ENCODE measurements at places on chromosomes 1 and 21.
A peak's percentile ranks its signal among the peaks of the same experiment; 100 is the strongest.

- DNase-seq: no peak
Measured at GRCh38 chr1:236467327-236467641, 56.5 kb upstream of the LGALS8 start.

DNA sequence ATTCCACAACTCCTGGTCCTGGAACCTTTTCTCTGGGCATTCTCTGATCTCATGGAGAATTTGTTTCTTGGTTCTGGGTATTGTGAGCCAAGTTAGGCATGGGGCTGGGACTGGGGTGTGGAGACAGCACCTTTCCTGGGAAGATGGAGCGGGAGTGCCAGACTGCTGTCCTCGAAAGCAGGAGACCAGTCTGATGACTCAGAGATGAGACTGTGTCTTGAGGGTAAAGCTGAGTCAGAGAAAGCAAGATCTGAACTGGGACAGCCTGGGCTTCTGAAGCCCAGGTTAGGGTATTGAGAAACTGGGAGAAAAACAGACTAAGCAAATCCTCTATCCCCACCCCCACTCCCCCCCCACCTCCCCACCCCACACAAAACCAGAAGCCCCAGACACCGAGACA, 2.2 kb upstream of the KANK4 start:
- peak; percentile 54 for DNase-seq

GRCh38 chr1:232995189-232995588, 44.8 kb downstream of the NTPCR start:
- DNase-seq: no peak

DNA sequence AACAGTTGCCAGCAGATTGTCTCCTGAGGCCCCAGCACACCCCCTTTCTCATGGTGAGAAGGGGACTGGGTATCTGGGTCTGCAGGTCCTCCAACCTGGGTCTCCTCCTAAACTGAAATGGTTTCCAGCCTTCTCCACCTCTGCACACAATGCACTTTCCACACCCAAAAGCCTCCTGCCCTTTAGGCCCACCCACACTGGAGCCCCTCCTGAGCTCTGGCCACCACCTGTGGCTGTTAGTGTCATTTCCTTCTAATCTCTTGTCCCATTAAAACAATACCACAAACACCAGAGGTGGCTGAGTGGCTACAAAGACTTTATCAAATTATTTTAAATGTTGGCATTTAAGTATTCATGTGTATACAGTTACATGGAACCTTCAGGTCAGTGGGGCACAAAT, 11.5 kb downstream of the GPR3 start:
- no peak for DNase-seq

DNA sequence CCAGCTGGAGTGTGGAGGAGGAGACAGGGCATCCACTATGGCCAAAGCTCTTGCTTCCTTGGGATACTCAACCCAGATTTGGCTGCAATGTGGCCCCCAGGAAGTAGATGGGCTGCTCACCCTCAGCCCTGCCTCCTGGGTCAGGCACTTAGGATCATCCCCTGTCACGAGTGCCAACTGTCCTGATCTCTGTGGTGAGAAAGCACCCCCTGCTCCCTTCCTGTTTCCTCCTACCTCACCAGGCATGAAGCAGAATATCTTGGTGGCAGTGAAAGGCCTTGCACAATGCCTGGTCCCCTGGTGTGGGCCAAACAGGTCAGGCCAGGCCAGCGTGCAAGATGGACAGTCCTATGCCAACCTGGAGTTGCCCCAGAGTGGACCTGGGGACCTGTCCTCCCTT, 211.7 kb downstream of the GRIK3 start:
- no peak for DNase-seq

- no peak for DNase-seq
Measured at GRCh38 chr1:186993996-186994395, 165.2 kb downstream of the PLA2G4A start.

- no peak for DNase-seq
Measured at GRCh38 chr1:93715529-93716126, 34.0 kb upstream of the BCAR3 start.

DNA sequence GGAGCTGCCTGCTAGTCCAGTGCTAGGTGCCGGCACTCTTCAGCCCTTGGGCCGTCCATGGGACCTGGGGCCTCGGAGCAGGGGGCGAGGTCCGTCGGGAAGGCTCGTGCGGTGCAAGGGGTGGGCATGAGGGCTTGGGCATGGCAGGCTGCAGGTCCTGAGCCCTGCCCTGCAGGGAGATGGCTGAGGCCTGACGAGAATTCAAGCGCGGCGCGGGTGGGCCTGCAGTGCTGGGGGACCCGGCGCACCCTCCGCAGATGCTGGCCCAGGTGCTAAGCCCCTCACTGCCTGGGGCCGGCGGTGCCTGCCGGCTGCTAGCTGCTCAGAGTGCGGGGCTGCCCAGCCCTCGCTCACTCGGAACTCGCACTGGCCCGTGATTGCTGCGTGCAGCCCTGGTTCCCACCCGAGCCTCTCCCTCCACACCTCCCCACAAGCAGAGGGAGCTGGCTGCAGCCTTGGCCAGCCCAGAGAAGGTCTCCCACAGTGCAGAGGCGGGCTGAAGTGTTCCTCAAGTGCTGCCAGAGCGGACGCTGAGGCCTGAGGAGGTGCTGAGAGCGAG, 467.0 kb downstream of the AGBL4 start:
- DNase-seq: no peak

DNA sequence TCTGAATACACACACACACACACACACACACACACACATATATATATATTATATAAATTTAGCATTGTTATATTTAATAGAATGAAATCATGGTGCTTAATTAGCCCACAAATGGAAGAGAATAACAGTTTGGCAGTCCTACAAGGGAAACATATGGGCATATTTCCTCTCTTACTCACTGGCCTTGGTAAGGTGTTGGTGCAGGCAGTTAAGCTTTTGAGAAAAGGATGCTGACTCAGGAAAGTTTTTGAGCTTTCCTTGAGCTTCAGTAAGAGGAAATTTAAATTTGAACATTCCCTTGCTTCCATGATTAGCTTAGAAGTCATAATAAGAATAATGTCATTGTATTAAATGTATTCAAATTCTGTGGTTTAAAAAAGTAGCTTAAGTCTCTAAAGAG, 37.0 kb upstream of the B3GALT5 start:
- DNase-seq: no peak

DNA sequence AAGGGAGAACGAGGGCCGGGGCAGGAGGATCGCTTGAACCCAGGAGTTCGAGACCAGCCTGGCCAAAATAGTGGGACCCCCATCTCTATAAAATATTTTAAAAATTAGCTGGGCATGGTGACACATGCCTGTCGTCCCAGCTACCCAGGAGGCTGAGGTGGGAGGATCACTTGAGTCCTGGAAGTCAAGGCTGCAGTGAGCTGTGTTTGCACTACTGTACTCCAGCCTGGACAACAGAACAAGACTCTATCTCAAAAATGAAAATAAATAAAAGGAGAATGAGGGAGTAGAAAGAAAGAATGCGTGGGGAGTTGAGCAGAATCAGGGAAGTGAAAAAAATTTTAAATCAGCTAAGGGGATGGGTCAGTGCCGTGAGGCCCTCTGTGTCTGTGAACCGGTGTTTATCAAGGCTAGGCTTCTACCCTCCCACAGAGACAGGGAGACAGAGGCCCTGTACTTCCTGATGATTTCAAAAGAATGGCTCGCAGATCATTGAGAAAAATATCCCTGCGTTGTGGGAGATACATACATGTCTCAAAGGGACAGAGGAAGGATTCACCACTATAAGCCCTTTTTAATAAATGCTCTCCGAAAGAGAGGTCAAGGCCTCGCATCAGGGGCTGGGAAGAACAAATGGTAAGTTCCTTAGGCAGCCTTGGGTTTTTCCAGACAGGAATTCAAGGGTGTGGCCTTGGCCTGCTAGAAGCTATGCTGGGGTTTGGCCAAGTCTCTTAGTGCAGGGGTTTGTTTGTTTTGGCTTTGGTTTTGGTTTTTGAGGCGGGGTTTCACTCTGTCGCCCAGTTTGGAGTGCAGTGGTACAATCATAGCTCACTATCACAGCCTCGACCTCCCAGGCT, 20.7 kb downstream of the IL10RB start:
- DNase-seq: peak; percentile 68

GRCh38 chr1:69252696-69253095, 315.0 kb upstream of the LRRC7 start:
- DNase-seq: no peak
